ENCODE measurements at places on chromosomes 2 and 18.

DNA sequence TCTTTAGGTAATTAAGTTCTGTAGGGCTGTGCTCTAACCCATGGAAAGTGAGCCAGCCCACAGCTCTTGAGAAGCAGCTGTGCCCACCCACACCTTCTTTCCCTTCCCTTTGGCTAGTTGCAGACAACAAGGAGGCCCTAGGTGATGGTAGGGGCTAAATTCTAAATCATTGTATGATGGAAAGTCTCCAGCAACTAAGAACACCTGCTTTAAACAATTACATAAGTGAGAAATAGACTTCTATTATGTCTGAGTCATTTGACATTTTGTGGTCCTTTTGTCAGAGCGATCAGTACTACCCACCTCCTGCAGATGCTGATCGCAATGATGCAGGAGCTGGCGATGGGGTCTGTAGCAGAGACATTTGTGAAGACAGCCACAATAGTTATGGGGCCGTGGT is 79.6 kb downstream of the TEX51 start:
- no peak for DNase-seq

DNA sequence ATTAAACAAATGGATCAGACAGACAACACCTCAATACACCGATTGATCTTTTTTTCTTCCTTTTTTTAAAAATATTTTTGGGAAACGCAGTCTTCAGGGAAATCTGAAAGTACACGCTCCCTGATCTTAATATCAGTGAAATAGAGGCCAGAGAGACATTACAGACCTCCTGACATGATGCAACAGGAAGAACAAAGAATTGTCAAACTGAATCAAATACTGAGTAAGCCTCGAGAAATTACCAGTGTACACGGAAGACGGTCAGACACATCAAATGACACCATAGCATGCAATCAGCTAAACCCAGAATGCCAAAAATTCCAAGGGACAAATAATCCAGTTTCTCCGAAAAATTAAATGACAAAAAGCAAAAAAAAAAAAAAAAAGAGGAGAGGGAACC is 80.2 kb upstream of the NFU1 start:
- no peak for DNase-seq

DNA sequence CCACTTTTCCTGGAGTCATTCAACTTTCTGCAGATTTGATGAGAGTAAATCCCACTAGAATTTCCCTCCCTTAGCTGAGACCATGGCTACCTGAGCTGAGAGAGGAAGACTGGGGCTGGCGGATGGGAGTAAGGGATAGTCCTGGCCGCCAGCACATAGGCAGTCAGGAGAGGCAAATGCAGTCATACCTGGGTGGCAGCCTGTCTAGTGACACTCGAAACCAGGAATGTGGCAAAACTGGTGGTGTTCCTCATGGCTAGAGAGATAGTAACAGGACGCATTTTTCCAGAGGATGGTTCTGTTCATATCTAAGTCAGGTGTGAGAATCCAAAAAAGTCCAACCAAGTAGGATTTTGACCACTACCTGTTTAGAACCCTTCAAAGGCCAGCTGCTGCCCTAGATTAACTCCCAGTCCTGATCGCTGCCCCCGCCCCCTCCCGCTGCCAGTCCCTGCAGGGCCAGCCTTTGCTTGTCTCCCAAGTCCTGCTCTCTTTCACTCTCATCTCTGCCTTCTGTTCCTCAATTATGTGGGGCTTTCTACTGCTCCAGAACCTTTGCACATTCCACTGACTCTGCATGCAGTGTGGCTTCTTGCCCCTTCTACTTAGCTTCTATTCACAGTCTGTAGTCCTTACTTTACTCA is 17.4 kb upstream of the SCG2 start:
- no peak for DNase-seq

DNA sequence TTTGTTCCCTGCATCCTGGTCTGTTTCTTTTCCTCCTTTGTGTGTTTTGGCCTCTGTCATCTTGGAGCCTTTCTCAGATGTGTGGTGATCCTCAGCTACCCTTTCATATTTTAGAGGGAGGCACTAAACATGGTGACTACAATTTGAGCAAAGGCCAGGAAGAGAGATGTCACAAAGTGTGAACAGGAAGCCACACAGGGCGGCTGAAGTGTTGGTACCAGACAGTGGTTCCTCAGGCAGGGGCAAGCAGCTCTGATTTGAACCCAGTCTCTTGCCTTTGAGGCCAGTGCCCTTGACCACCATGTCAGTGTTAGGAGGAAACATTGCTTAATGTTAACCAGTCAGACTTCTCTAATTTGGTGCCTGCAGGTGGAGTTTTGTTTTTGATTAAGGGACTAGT is 9.2 kb downstream of the LRRFIP1 start:
- DNase-seq = no peak

GRCh38 chr18:71666481-71666880 is 877.7 kb downstream of the CBLN2 start:
- DNase-seq = no peak

- DNase-seq = no peak
Observed at GRCh38 chr2:151907286-151908203, 79.3 kb upstream of the ARL5A start.

GRCh38 chr2:96768083-96768561 is 7.4 kb downstream of the CNNM4 start:
- DNase-seq = no peak

GRCh38 chr2:225457482-225457881 is 58.0 kb downstream of the NYAP2 start:
- no peak for DNase-seq

DNA sequence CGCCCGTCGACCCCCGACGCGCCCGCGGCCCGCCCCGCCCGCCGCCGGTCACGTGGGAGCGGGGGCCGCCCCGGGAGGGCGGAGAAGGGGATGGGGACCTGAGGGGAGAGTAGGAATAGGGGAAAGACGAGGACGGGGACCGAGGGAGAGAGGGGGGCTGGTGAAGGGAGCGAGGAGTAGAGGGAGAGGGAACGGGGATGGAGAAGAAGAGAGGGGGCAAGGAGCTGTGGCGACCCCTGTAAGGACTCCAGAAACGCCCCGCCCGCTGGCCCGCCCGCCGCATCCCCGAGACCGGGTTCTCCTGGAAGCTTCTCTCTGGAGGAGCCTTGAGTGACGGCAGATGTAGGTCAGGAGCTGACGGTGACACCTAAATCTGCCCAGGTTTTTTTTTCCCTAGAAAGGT is 615 bp downstream of the ADNP2 start:
- peak; percentile 94 for DNase-seq

All from posterior cingulate gyrus (tissue), 11 donors.